ENCODE measurements at places on chromosomes 12 and 14.

- no peak for DNase-seq
Measured at GRCh38 chr12:130545475-130545874, 170.6 kb downstream of the RIMBP2 start.

GRCh38 chr14:31009836-31010574, 15.4 kb upstream of the AP4S1 start:
- no peak for DNase-seq

DNA sequence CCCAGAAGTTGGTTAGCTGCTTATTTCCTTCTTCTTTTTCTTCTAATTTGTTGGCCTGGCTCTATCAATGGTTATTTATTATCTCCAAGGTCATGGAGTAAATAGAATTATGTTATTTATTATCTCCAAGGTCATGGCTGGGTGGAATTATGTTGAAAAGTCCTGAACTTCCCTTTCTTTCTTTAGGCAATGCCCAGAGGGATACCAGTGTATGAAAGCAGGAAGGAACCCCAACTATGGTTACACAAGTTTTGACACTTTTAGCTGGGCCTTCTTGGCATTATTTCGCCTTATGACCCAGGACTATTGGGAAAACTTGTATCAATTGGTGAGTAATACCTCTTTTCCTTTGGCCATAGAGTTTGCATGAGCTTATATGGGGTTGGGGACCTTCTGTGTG, 111.6 kb downstream of the SCN8A start:
- DNase-seq = no peak

GRCh38 chr14:29311983-29312382, 545.4 kb downstream of the FOXG1 start:
- DNase-seq = no peak

GRCh38 chr14:35573911-35574310, 39.9 kb downstream of the INSM2 start:
- peak; percentile 61 for DNase-seq

GRCh38 chr14:68583548-68584280, 209.2 kb downstream of the ZFP36L1 start:
- DNase-seq = peak; percentile 73

GRCh38 chr12:20463913-20464524, 95.7 kb downstream of the PDE3A start:
- peak; percentile 50 for DNase-seq

GRCh38 chr12:88307961-88308360, 165.9 kb downstream of the TMTC3 start:
- no peak for DNase-seq

DNA sequence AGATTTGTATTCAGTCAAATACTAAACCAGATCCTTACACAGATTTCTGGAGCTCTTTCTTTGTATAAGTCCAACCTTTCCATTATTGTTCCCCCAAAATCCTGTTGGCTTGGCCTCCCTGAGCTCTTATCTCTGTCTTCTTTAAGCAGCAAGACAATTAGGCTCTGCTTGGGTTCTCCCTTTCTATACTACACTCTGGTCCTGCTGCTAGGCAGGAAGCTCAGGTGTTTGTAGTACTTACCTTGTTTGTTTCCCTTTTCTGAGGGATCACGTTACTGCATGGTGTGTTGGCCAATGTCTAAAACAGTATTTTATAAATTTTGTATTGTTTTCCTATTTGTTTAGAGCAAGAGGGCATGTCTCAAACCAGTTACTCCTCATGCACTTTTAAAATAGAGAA, 192.9 kb downstream of the PRKD1 start:
- DNase-seq = no peak

DNA sequence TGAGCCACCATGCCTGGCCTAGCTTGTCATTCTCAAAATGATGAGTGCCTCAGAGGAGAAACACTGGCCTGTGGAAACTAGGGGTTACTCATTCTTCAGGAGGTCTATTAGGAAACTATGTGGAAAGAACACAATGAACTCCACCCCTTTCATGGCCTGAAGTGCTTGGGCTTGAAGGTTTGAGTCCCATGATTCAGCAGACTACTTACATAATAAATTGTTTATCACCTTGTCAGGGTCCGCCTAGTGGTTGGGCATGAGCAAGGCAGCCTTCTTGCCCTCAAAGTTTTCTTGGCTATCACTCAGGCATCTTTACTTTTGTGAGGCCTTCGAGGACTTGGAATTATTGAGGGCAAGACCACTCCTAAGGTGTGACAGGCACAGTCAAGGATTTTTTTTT, 251.2 kb downstream of the ACSS3 start:
- peak; percentile 48 for DNase-seq

- no peak for DNase-seq
Measured at GRCh38 chr14:75487155-75487671, 35.1 kb upstream of the BATF start.

- no peak for DNase-seq
Measured at GRCh38 chr14:104436741-104437701, 142.5 kb upstream of the C14orf180 start.

DNA sequence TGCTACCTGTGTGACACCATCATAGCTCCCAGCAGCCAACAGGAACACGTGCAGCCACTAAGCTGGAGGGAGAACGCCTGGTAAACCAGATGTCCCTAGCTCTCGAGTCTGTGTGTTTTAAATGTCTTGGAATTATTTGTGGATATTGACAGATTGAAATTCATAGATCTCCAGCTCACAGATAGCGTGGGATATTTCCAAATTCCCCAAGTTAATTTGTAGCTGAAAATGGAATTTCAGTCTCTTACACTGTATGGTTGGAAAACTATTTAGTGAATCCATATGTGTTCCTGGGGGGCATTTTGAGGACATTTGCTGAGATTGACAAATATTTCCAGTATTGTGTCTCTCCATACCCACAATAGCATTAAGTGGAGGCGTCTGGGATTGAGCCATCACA, 618.6 kb upstream of the TMEM132C start:
- DNase-seq = no peak

DNA sequence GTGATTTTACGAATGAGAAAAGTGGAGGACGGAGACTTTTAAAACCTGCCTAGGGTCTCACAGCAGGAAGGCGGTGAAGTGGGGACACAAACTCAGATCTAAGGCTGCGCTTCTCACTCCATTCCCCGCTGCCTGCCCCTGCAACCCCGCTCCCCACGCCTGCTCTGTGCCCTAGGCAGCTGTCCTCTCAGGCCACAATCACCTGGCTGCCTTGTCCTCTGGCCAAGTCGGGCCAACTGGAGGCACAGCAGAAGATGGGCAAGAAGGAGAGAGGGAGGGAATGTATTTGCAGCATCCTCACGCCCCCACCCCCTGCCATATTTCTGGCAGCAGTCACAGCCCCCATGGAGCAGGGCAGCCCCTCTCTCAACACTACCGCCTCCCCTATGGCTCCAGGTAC, 94.9 kb downstream of the CHGA start:
- no peak for DNase-seq

DNA sequence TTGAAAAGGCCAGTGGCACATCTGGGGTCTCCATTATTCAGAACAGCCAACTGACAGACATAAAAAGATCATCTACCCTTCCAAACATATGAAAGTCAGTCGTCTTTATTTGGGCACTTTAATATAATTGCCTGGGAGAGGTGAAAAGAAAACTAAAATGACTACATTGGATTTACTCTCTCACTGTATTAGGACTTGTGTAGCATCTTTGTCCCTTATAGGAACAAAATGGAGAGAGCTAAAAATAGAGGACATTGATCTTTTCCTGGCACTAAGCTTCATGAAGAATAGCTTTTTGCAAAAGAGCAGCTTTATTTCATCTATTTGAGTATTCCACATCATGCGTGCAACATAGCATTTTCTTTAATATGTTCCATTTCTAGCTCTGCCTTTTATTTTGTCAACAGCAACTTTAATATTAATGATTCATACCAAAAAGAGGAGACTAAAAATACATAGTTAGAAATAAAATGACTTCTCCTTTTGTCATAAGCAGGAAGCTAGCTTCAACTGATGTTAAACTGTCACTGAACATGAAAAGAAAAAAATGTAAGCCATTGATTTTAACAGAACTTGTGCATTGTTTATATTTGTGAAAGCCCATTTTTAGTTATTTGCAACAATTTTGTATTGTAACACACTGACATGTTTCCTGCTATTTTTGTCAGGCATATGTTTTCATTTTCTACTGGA, 254.6 kb downstream of the SEC23A start:
- no peak for DNase-seq

- DNase-seq = no peak
Measured at GRCh38 chr12:107544937-107545336, 140.7 kb upstream of the PWP1 start.

DNA sequence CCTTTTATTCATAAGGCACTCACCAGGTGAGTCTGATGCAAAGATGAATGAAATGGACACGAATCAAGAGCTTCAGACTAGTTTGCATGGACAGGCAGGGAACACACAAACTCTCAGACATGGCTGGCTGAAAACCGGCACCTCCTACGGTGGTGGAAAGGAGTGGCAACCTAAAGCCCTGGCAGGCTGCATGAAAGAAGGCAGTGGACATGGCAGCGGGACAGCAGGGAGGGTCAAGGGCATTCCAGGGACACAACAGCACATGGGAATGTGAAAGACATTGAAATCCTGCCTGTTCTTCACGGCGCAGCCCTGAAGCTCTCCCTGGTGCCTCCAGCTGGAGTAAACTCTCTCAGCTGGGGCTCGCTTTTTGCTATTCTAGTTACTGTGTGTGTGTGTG, 16.6 kb upstream of the LRTM2 start:
- no peak for DNase-seq

- DNase-seq = no peak
Measured at GRCh38 chr12:18640321-18640955, 97.4 kb downstream of the PLCZ1 start.

DNA sequence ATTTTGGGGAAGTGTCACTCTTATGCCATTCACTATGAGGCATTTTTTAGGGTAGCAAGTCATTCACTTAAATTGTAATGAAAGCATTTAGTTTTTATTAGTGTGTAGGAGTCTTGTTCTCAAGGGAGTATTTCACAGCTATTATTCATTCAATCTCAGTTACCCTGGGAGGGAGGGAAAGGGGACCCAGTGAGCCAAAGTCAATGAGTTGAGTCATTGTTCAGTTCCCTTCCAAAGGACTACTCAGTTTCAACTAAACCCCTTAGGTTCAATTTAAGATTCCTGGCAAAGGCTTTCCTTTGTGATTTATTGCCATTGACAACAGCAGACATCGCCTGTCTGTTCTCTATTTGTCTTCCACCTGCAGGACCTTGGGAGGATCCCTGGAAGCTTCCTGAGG, 29.3 kb upstream of the RASSF8 start:
- DNase-seq = peak; percentile 78

- peak; percentile 44 for DNase-seq
Measured at GRCh38 chr12:122836027-122836921, 1.0 kb downstream of the HIP1R start.

- peak; percentile 38 for DNase-seq
Measured at GRCh38 chr14:91185721-91186120, 58.8 kb downstream of the GPR68 start.

- DNase-seq = peak; percentile 63
Measured at GRCh38 chr14:81062816-81063215, 107.4 kb downstream of the TSHR start.

GRCh38 chr14:96938946-96939345, 141.8 kb downstream of the VRK1 start:
- no peak for DNase-seq

DNA sequence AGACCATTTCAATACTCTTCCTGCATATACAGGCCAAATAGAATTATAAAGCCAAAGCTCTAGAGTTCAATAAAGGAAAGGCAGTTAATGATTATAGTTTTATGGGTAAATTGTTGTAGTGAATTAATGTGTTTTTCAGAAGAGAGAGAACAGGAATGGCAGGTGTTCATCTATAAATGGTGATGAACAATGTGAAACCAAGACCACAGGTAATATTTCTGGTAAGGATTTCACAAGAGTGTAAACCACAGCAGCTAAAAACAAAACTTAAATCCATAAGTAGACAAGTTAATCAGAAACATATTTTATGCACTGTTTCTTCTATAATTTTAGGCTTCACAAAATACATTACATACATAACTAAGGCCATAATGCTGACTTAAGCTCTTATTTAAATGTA, 204.4 kb downstream of the SYT1 start:
- DNase-seq = no peak

- no peak for DNase-seq
Measured at GRCh38 chr12:15859116-15859515, 23.1 kb upstream of the STRAP start.

DNA sequence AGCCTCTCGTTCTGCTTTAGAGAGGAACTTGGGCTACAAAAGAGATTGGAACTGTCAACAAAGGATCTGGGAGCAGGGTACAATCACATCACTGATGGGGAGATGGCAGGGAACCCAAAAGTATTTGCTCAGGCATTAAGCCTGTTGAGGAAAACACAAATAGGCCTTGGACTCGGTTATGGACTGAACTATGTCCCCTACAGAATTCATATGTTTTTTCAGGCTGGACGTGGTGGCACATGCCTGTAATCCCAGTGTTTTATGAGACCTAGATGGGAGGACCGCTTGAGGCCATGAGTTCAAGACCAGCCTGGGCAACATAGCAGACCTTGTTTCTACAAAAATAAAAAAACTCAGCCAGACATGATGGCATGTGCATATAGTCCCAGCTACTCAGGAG, 13.9 kb downstream of the DDX23 start:
- DNase-seq = no peak

DNA sequence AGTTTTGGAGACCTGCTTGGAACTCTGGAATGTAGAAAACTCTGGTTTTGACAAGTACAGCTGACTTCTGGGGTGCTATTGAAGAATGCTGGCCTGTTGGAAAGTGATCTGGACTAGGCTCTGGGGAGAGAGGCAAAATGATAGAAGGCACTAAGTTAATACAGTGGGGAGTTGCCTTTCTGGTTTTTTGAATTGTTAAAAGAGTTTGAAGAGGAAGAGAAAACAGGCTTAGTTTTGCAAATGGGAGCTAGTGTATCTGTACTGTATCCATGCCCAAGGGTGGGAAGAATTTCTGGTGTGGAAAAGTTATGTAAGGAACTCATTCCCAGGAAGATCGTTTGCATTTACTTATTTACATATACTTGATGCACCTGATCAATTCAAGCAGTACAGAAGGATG, 43.8 kb downstream of the C12orf75 start:
- DNase-seq = no peak

All from NCI-H82 (cell line).